Lung microvascular endothelial cell (primary cell): ENCODE measurements at places on chromosomes 13 and 19. TPM values are rescaled to one million over a fixed set of nuclear protein-coding genes. Genes with fewer than 3 reads are reported as not detected.

DNA sequence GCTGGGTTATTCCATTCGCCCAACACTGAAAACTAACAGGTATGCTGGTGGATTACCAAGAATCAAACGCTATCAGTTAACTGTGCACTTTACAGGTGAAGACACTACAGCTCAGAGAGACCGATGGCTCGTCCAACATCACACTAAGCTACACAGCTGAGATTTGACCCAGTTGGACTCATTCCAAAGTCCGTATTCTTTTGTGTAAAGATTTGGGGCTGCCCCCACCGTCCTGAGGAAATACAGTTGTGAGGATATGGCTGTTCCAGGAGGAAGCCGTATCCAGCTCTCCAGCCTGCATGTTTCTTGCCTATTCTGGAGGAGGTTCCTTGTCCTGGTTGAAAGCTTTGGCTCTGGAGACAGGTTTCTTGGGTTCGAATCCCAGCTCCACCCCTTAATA lies 4.2 kb downstream of the ZSCAN5A start:
- DNase-seq: peak; percentile 11

KLK13 gene
- not detected in 2 replicates for total RNA-seq

CYP4F22 gene
- total RNA-seq: not detected in 2 replicates

DNA sequence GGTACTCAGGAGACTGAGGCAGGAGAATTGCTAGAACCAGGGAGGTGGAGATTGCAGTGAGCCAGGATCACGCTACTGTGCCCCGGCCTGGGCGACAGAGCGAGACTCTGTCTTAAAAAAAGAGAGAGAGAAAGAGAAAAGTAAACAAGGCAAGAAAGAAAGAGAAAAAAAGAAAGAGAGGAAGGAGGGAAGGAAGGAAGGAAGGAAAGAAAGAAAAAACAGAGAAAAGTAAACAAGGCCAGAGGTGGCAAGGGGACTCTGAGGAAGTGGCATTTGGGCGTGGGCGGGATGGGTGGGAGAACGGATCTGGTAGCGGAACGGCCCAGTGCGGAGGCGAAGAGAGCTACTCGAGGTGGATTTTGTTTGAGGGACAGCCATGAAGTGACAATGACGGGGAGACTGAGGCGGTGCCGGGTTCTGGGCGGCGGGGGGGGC lies 7.5 kb upstream of the ARRDC2 start:
- DNase-seq: no peak

GRCh38 chr13:85659493-85659892 lies 139.7 kb downstream of the SLITRK6 start:
- DNase-seq: no peak

DNA sequence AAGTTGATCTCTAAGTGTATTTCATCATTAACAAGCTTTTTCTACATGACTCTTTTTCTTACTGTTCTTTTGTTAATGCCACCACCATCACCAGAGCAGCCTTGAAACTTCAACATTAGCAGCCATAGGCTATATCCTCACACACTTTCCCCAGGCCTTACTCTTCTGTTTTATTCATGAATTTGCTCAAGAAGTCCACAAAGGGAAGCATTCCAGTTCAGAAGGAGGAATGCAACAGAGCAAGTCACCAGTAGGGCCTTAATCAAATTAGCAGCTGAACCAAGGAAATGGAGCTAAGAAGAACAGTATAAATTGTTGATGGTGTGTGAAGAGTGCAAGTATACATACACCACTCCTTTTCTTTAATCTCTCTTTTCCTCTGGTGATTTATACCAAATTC lies 223.1 kb downstream of the NBEA start:
- DNase-seq: no peak

ZSCAN4 gene
- total RNA-seq: not detected in 2 replicates

ZNF784 gene
- total RNA-seq: 2.8 and 4.8 TPM in 2 replicates

DNA sequence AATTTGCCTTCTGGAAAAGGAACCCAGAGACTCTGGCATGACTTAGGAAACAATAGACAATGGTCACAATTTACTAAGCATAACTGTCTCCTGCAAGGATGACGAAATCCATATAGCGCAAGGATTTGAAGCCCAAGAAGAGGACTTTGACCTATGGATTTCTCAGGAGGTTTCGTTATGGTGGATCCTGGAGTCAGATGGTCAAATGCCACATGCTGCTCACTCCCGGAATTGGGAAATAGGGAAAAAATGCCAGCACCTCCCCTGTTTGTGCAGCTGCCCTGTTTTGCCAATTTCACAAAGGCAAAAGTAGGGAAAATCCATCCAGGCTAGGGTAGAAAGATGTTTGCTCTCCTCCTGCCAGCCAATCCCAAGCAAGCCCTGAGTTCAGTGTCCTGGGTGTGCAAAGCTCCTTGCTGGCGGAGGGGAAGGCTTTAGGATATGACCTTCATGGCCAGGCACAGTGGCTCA lies 23.4 kb downstream of the RDH8 start:
- no peak for DNase-seq

KLK12 gene
- not detected in 2 replicates for total RNA-seq

DNA sequence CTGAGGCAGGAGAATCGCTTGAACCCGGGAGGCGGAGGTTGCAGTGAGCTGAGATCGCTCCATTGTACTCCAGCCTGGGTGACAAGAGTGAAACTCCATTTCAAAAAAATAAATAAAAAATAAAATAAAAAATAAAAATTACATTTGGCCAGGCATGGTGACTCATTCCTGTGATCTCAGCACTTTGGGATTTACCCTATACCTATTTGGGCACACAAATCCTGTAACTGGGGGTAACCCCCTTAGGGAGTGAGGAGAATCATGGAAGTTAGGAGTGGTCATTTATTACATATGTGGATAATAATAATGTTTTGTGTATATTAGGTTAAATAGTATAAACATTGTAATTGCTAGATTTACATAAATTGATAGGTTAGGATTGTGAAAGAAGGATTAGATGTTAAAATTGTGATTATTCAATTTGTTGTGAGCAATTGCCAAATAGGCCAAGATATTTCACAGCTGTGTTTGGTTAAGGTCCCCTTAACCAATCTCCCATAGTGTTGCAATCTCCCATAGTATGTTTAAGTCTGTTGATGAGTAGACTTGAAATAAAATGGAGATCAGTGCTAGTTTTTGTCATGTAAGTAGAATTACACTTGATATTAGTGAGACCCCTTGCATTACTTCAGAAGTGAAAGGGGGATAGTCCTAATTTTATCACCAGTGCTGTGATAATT lies 30.7 kb downstream of the ZNF844 start:
- no peak for DNase-seq

- DNase-seq: no peak
These were observed 214.5 kb downstream of the TEX29 start for GRCh38 chr13:111534751-111535522.

C19orf67 gene
- not detected in 2 replicates for total RNA-seq

DBP gene
- 0.87 and 3.4 TPM in 2 replicates for total RNA-seq

LGI4 gene
- not detected in 2 replicates for total RNA-seq

- no peak for DNase-seq
These were observed 3.5 kb upstream of the LGALS4 start for GRCh38 chr19:38816131-38816750.

- peak; percentile 53 for DNase-seq
These were observed 34.2 kb downstream of the THSD1 start for GRCh38 chr13:52371736-52372247.

- no peak for DNase-seq
These were observed 1203.5 kb upstream of the PRR20A start for GRCh38 chr13:55937180-55937579.

PHLDB3 gene
- 23.1 and 79.8 TPM in 2 replicates for total RNA-seq

PRX gene
- 0.87 and 1.2 TPM in 2 replicates for total RNA-seq

GRCh38 chr13:94921181-94921580 lies 208.8 kb upstream of the SOX21 start:
- DNase-seq: no peak

ACER1 gene
- not detected in 2 replicates for total RNA-seq

MAMSTR gene
- under 0.01 and 0.22 TPM in 2 replicates for total RNA-seq

NDUFA3 gene
- total RNA-seq: 19.2 and 23.4 TPM in 2 replicates

DNA sequence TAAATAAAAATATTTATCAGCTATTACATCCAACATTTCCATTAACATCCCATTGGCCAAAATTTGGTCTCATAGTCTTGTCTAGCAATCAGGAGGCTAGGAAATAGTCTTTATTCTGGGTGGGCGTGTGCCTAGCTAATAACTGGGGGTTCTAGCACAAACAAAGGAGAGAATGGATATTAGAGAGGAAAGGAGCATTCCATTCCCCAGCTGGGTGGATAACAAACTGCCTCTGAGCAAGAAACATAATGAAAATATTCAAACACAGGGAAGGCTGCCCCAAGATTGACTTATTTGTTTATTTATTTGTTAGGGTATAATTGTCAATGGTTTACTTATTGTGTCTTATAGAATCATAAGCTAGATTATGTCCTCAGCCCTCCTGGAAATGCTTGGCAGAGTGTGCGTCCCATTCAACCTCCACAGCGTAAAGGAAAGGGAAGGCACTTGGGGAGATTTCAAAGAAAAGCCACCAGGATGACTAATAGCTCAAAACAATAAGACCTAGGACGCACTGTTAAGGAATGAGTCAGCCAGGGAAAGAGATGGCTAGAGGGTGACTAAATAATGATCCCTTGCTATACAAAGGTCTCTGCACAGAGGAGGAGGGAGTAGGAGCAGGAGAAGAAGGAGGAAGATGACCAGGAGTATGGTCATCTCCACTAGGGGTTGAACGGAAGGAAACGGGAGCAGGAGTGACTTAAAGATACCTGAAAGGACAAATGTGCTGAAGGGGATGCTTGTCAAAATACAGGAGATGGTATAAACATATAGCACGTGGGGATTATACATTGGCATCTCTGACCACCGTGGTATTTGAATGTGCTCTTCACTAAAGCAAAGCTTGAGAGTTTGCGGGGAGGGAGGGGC lies 23.5 kb upstream of the USP12 start:
- DNase-seq: no peak
